GM23338 (cell line): ENCODE measurements at places on chromosomes 6 and 20. TPM values are rescaled to one million over a fixed set of nuclear protein-coding genes. Genes with fewer than 3 reads are reported as not detected.

The CST7 gene
- total RNA-seq: not detected in 2 replicates

The BPIFB2 gene
- not detected in 2 replicates for total RNA-seq

The GMDS gene
- total RNA-seq: 30.1 and 35.7 TPM in 2 replicates

The PTGIS gene
- total RNA-seq: 28.7 and 29.0 TPM in 2 replicates

The SIRT5 gene
- 11.8 and 13.1 TPM in 2 replicates for total RNA-seq

The GRM1 gene
- total RNA-seq: 0.39 and 0.63 TPM in 2 replicates

The WFDC2 gene
- total RNA-seq: 27.2 and 28.0 TPM in 2 replicates

The MCHR2 gene
- total RNA-seq: not detected in 2 replicates

- peaks cover 38% of the 10 kb centered on the region for H3K4me1 ChIP-seq
- no peak overlapping the region for H3K27ac ChIP-seq
- H3K27me3 ChIP-seq: no peaks in the 10 kb centered on the region
- H3K4me3 ChIP-seq: no peak overlapping the region
- DNase-seq: no peak
Observed at GRCh38 chr6:11204005-11204399, 28.5 kb downstream of the NEDD9 start.

DNA sequence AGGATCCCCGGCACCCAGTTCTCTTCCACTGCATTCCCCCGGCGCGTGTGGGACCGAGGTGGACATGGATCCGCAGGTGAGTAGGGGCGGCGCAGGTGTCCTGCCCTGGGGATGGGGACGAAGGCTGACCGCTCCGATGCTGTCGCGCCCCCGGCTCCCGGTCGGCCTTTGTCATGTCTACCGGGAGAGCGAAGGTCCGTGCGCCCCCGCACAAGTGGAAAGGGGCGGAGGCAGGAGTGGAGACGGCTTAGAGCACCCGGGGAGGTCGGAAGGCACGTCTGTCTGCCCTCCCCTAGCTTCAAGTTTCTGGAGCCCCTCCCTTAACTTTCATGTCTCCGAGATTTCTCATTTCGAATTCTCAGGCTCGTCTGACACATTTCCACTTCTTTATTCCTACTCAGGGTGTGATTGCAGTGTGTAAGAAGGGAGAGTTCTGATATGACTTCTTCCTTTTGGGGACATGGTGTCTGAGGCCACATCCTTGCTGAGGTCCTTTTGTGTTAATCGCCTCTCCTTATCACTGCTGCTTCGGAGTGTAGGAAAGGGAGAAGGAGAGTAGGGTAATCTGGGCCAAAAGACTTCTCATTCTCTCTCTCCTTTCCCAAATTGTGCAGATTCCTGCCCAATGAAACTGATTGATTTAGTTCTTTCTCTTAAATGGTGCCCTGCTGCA is 435 bp downstream of the KIFC1 start:
- H3K27ac ChIP-seq: peak overlapping the region; percentile 72
- H3K36me3 ChIP-seq: no peaks in the 10 kb centered on the region
- DNase-seq: peak; percentile 21
- peak overlapping the region; percentile 92 for H3K4me3 ChIP-seq
- H3K4me1 ChIP-seq: peaks cover 8% of the 10 kb centered on the region
- no peaks in the 10 kb centered on the region for H3K27me3 ChIP-seq

DNA sequence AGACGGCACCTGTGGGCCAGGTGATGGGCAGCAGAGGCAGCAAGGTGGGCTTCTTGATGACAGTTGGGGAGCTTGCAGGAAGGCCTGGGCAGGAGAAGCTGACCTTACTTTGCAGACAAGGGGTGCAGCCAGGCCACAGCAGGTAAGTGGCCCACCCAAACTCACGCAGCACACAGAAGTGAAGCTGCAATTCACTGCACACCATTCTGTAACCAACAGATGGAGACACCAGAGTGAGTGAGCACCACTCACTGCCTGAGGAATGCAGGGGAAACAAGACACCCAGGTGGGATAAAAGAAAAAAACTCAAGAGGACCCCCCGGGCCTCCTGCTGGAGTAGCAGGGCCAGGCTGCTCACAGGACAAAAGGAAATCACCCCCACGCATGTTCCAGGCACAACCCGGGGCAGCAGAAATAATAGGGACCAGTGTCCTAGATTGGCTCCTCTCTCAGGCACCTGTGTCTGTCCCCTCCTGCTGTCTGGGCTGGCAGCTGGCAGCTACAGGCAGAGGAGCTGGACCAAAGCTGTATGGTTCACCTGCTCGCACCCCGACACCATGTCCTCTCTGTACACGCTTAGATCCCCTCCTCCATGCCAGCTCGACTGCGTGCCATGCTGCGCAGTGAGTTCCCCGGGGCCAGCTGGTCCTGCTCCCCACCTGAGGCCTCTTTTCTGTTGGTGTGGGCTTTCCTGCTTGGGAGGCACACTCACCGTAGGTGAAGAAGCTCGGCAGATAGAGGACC is 4.9 kb downstream of the MTCH1 start:
- H3K27me3 ChIP-seq: no peaks in the 10 kb centered on the region
- H3K4me1 ChIP-seq: peaks cover 50% of the 10 kb centered on the region
- H3K36me3 ChIP-seq: peaks cover 17% of the 10 kb centered on the region
- peak; percentile 73 for DNase-seq
- H3K4me3 ChIP-seq: no peak overlapping the region

DNA sequence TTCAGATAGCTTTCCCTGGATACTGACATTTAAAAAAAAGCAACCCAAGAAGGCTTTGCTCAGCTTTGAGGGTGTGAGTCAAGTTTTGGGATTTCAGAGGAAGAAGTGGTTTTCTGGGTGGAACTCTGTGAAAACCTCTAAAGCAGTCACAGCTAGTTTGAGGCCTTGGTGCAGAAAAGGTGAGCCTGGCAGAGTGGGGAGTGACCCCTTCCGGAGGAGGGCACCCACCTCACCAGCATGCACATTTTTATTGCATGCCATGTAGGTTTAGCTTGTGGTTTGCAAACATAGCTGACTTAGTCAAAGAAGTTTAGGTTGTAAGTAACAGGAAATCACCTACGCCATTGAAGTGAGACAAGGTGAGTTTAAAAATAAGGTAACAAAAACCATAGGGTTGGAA is 146.8 kb upstream of the PMEPA1 start:
- no peaks in the 10 kb centered on the region for H3K36me3 ChIP-seq
- no peaks in the 10 kb centered on the region for H3K4me1 ChIP-seq
- DNase-seq: no peak
- H3K4me3 ChIP-seq: no peak overlapping the region

- peak; percentile 60 for DNase-seq
- H3K27ac ChIP-seq: no peak within 1 kb of the TSS
- peaks cover 30% of the 10 kb centered on the region for H3K27me3 ChIP-seq
- H3K36me3 ChIP-seq: no peaks in the 10 kb centered on the region
- H3K4me1 ChIP-seq: peaks cover 11% of the 10 kb centered on the region
Observed at GRCh38 chr6:124961777-124962638, at the start of gene RNF217. RNF217 (plus strand) TSS chr6:124962437; CDS start chr6:124962545, 108 bp downstream.

- no peak overlapping the region for H3K27ac ChIP-seq
- peaks cover 4% of the 10 kb centered on the region for H3K36me3 ChIP-seq
- H3K27me3 ChIP-seq: no peaks in the 10 kb centered on the region
- H3K4me1 ChIP-seq: no peaks in the 10 kb centered on the region
Observed at GRCh38 chr6:126040826-126041225, 54.5 kb downstream of the TRMT11 start.

DNA sequence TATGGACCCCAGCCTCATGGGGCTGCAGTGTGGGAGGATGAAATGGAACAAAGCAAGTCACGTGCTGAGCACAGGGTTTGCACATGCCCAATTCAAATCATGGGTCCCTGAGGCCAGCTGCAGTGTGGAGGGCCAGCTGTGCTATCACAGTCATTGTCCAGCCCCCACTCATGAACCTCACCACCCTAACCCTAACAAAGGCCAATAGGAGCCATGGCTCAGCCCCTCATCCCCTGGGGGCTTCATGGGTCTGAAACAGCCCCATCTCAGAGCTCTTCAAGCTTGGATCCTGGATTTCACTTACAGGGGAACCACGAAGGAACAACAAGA is 125.6 kb upstream of the MAFB start:
- H3K4me3 ChIP-seq: no peak overlapping the region
- DNase-seq: no peak
- H3K36me3 ChIP-seq: no peaks in the 10 kb centered on the region
- no peaks in the 10 kb centered on the region for H3K4me1 ChIP-seq

DNA sequence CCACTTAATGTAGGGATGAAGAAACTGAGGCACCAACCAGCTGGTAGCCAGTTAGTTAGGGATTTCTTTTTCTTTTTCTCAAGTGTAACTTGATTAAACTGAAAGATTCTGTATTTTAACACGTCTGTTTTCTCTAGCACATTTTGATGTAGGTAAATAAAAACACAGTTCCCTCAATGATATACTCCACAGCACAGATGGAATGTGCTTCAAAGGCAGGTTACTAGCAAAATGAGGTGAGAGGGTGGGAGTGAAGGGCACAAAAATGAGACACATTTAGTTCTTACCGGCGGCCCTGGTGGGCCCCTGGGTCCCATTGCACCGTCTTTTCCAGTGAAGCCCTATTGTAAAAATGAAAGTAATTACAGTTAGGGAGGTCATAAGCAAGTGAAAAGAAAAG is 108.9 kb downstream of the COL12A1 start:
- peaks cover 7% of the 10 kb centered on the region; the same call in 1 of the 2 replicates for H3K4me1 ChIP-seq
- DNase-seq: no peak
- H3K27ac ChIP-seq: no peak overlapping the region
- no peak overlapping the region for H3K4me3 ChIP-seq

DNA sequence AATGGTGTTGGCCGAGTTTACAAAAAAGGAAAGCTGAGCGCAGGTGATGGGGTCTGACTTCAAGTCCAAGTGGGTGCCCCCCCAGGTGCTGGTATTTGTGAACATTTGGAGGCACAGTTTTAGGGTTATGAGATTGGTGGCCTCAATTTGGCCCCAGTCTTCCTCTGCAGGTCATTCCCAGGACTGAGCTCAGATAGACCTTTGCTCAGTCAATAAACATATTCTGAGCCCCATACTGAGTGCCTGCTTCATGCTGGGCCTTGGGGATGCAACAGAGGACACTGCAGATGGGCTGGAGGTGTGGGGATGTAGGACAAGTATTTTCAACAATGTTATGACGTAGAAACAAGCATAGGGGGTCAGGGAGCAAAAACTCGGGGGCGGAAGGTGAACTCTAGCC is 33.5 kb downstream of the TGM3 start:
- no peak overlapping the region for H3K4me3 ChIP-seq
- DNase-seq: no peak
- no peaks in the 10 kb centered on the region for H3K36me3 ChIP-seq
- H3K27me3 ChIP-seq: no peaks in the 10 kb centered on the region
- H3K4me1 ChIP-seq: no peaks in the 10 kb centered on the region

GRCh38 chr20:8693709-8694108 is 375.2 kb upstream of the PLCB4 start:
- H3K4me1 ChIP-seq: no peaks in the 10 kb centered on the region
- no peak for DNase-seq
- no peaks in the 10 kb centered on the region for H3K36me3 ChIP-seq
- no peak overlapping the region for H3K27ac ChIP-seq
- H3K27me3 ChIP-seq: no peaks in the 10 kb centered on the region

GRCh38 chr6:81763968-81764367 is 11.5 kb upstream of the TENT5A start:
- no peak overlapping the region for H3K27ac ChIP-seq
- no peaks in the 10 kb centered on the region for H3K27me3 ChIP-seq
- DNase-seq: no peak
- no peaks in the 10 kb centered on the region for H3K36me3 ChIP-seq
